ENCODE measurements at places on chromosomes 7 and 10.

DNA sequence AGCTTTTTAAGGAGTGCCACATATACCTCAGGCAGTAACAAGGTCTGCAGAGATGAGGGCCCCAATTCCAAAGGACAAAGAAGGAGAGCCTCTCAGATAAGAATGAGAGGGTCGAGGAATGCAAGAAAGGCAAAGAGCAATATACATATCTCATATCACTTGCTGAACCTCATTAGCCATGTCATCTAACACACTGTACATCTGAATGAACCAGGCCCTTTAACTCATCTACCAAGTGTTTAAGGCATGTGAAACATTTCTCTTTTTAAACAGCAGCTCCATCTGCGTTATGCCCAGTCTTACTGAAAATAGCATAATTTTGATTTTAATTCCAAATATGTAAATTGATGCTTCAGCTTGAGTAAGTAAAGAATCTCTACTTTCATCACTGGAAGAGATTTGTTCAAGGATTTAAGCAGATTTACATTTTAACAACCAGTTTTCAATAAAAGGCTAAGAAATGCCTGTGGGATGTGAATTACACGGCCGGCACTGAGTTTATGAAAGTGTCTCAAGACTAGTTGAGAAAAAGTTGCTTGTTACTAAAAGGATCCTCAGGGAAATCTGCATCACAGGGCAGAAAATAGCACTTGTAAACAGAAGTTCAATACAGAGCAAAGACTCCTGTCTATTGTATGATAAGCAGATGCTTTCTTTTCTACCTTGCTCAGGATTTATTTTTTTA, 123.8 kb upstream of the SLC26A5 start:
- DNase-seq = no peak

DNA sequence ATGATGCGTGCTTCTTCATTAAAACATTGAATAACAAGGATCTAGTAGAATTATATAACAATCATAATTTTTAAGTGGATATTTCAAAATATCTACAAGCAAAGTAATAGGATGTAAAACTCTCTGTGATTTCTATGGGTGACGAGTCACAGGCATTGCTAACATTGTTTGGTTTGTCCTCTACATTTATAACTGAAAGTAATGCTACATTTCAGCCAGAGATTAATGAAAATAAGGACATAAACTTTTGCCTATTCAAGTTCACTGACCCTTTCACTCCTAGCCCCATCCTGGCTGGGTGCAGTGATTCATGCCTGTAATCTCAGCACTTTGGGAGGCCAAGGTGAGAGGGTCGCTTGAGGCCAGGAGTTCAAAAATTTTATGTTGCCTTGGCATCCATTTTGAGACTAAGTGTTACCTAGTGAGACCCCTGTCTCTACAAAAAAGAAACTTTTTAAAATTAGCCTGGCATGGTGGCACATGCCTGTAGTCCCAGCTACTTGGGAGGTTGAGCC, 38.4 kb upstream of the HSPA12A start:
- no peak for DNase-seq

DNA sequence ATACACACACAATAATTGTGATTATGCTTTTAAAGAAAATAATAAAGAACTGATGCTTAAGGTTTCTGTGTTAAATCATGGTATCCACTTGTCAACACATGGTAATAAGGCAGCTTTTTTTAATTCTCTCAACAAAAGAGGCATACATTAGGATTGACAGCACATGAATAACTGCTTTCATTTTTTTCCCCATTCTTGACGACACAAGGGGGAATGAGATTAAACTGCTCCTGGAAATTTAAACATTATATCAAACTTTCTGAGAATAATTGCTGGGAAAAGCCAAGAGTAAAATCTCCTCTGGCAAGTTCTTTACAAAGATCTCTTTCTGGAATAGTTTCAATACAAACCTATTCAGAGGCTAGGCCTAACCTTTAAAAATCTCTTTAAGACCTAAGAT, 99.0 kb upstream of the GPR22 start:
- DNase-seq = no peak

- DNase-seq = peak; percentile 56
Observed at GRCh38 chr7:7761974-7762779, 43.8 kb upstream of the RPA3 start.

- no peak for DNase-seq
Observed at GRCh38 chr10:93452143-93452542, 30.0 kb downstream of the MYOF start.

DNA sequence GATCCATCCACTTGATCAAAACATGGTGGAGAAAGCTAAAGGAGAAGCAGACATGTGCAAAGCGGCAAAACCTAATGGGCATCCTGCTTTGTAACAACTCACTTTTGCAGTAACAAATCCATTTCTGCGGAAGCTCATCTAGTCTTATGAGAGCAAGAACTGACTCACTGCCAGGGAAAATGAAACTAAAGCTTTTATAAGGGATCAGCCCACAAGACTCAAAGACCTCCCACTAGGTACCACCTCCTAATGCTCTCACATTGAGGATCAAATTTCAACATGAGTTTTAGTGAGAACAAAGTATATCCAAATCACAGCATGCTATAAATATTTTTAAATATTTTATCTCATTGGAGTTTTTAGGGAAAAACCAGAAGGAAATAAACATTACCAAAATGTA, 120.1 kb upstream of the GNAI1 start:
- peak; percentile 54 for DNase-seq

DNA sequence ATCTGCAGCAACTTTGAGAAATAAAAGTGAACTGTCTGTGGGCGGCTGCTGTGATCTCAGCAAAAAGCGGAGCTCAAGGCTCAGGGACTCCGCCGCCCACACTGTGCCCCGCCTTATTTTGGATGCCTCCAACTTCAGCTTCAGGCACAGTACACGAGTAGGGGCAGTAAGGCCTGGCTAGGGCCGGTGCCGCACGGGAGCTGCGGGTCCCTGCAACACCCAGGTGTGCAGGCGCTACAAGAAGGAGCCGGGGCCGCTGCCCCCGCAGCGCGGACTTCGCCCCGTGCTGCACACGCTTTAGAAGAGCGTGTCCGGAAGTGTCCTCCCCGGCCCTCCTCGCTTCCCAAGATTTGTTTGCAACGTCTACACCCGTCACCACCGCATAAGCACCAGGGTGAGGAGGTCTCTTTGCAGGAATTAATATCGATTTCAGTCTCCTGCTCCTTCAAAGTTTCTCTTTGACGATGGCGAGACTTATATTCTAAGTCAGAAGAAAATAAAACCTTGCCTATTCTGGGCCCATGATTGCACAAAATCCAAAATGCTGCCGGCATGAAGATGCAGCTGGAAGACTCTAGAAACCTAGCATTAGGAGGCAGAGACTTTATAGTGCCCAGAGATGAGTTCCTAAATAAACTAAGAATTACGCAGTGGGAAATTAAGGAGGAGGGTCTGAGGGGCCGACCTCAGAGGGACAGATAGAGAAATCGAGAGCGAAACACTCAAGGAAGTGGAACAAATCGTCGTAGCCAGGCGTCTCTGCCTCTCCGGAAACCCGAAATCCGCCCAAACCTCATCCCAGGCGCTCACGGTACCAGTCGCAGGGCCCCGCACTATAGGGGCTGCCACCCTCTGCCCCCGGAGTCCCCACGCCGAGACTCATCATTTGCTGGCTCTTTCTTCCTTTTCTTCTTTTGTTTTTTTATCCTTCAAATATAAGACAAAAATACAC, 6.4 kb downstream of the VAX1 start:
- no peak for DNase-seq

- no peak for DNase-seq
Observed at GRCh38 chr7:145797507-145797906, 319.1 kb upstream of the CNTNAP2 start.

GRCh38 chr10:94627511-94627910, 56.0 kb upstream of the CYP2C18 start:
- DNase-seq = no peak

- DNase-seq = no peak
Observed at GRCh38 chr7:38438970-38439369, 165.5 kb upstream of the TARP start.

DNA sequence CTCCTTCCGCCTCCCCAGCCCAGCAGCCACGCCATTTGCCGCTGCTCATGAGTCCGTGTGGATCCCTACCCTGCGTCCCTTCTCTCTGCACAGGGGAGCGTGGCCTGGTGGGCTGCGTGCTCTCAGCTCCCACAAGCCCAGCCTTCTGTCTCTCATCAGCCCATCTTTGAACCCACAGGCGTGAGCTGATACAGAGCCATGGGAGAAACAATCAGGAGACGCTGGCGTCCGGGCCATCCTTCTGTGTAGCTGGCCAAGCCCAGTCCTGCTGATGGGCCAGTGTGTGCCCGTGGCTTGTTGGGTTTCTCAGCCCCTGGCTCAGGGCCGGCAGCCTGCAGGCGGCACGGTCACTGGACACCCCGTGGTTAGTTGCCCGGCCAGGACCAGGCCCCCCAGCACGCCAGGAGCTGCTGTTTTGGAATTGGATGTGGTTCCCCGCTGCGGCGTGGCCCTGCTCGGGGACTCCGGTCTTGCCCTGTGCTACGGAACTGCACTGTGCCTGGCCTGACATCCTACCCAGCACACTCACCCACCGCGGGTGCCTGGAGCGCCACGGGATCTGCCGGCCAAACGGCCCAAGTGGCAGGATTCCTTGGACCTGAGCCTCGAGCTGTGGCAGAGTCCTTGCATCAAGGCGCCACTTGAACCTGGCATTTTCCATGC, 88.9 kb downstream of the ELFN1 start:
- DNase-seq = no peak

DNA sequence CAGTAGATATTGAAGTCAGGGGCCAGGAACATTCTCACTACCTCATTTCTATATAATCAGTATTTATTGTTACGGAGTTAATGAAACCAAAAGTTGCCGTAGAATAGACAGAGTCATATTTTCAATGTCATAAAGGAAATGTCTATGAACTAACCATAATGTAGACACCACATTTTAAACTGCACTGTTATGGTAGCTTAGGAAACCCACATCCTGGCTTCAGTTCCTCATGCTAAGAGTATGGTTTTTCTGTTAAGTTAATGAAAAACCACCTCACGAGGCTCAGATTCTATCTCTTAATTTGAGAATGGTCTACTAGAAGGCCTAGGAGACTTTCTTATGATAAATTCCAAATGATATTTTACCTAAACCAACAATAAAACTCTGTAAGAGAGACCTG, 166.5 kb downstream of the TMEM26 start:
- no peak for DNase-seq

DNA sequence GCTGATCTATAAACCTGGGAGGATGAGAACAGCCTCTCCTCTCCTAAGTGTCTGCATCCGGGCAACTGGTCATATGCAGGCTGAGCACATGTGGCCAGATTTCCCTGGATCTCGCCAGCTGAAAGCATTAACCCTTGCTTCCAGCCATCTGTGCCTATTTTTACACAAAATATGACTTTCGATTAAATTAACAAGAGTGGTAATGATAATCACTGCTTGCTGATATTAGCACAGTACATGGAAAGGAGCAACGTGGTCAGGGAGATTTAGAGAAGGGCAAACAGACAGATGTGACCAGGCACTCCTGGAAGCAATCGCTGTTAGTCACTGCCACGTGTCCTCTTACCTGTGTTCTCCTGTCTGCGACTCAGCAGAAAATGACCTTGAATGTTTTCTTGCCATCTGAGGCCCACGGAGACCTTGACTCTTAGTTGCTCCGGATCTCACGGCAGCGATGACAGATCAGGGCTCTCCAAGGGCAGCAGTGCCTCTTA, 59.5 kb upstream of the NPTX2 start:
- no peak for DNase-seq

GRCh38 chr7:29962035-29962434, 27.6 kb downstream of the SCRN1 start:
- DNase-seq = no peak

GRCh38 chr7:142709921-142710320, 39.4 kb upstream of the PRSS1 start:
- no peak for DNase-seq
